ENCODE measurements at places on chromosomes 2 and 18.

- DNase-seq = no peak
These were observed 411.1 kb downstream of the NCKAP5 start for GRCh38 chr2:133157141-133157540.

DNA sequence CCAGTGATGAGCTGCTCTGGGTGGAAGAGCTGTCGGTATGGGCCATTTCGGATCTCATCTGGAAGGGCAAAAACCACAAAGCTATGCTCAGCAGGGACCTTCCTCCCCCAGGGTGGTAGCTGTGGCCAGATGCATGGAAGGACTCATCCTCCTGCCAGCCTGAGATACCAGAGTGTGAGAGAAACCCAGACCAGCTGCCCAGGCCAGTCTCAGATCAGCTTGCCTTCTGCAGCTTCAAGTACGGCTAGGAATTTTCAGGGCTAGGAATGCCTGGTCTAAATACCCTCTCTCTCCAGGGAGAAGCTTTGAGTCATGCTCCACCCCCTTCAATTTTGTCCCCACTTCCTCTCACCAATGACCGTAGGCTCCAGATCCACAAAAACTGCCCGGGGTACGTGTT, 1.4 kb upstream of the TUBA4B start:
- no peak for DNase-seq

DNA sequence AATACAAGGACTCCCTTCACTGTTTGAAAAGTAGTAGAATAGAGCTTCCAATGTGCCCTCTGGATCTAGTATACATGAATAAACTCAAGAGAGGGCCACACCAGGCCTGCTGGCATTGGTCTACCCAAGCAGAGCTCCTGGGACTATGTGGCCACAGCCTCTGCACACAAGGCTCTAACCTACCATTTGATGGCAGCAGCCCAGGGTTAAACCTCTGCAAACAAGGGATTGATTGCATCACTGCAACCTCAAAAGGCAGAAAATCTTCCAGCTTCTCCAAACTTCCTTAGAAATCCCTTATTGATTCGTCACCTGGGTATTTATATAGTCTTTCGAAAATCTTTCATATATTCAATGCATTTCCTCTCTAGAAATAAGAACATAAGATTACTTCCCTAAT, 147.6 kb upstream of the SETBP1 start:
- no peak for DNase-seq

DNA sequence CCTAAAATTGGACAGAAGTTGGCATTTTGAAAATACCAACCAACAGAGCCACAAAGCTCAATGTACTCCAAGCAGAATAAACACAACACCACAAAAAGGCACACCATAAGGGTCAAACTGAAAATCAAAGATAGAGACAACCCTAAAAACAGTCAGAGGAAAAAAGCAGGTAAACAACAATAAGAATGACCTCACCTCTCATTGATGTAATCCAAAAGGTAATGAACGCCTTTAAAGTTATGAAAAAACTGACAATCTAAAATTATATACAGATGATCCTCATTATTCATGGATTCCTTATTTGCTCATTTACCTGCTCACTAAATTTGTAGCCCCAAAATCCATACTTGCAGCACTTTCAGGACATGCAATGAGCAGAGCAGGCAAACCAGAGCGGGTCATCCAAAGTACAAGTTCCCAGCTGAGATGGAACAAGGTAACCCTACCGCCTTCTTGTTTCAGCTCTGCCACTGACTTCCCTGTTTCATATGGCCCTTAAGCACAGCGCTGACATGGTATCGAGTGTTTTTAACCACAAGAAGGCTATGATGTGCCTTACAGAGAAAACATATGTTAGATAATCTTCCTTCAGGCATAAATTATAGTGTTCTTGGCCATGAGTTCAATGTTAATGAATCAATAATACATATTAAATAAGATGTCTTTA, 17.0 kb downstream of the RTN4 start:
- no peak for DNase-seq

DNA sequence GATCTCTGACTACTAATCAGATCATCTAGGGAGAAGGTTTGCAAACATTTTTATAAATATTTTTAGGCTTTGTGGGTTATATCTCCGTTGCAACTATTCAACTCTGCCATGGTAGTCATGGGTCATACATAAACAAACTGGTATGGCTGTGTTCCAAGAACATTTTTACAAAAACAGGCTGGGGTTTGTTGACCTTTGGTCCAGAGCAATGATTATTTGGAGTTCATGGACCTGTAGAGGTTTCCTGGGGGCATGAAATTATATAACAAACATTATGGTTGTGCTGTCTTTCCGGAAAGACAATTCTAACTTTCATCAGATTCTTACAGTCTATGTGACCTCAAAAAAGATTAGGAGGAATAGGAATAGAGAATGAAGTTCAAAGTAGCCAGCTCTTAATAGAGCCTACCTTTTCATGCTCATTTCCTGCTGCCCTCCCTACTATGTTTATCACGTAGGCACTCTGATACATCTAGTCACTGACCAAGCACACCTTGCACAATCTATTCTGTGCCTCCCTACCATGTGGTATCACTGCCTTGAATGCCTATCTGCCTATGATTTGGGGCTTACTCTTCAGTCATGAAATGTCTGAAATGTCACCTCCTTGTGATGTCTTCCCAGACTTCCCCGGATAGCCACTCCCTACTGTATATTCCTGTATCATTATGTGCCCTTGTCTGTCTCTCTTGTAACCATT, 102.4 kb upstream of the SCN1A start:
- DNase-seq = no peak
